ENCODE measurements at places on chromosomes 4 and X. TPM values are rescaled to one million over a fixed set of nuclear protein-coding genes. Genes with fewer than 3 reads are reported as not detected.

- H3K27ac ChIP-seq, result no peak overlapping the region
- no peak overlapping the region for H3K4me3 ChIP-seq
- H3K36me3 ChIP-seq, result no peaks in the 10 kb centered on the region
Measured at GRCh38 chr4:103493450-103494159, 226.2 kb downstream of the TACR3 start.

DNA sequence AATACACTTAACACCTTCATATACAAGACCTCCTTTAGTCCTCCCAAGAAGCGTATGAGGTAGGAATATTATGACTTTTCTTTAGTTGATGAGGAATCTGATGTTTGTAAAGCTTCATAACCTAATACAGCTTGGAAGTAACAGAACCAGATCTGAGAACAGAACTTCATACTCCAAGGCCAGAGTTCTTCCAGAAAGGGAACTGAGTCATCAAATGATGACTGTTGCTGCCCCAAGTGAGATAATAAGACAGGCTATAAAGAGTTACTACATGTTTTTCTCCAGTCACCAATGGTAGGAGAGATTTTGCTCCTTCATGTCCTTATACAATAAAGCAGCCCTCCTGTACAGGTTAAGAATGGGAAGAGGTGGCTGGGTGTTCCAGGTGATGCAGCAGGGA lies 74.3 kb upstream of the ANXA3 start:
- no peak overlapping the region for H3K27ac ChIP-seq
- H3K27me3 ChIP-seq, result no peaks in the 10 kb centered on the region
- no peak for DNase-seq
- H3K36me3 ChIP-seq, result no peaks in the 10 kb centered on the region

DNA sequence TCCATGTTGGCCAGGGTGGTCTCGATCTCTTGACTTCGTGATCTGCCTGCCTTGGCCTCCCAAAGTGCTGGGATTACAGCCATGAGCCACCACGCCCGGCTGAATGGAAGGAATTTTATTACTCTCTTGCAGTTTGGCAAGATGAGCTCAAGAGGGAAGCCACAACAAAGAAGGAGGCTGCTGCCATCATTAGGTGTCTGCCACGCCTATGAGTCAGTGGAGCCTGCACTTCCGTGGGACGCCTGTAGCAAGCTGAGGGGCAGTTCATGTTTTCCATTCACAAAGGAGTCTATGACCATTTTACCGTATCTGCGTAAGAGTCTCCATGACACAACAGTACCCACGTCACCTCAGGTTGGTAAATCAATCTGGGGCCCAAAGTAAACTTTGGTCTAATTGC lies 51.2 kb upstream of the CHRNA9 start:
- H3K36me3 ChIP-seq, result no peaks in the 10 kb centered on the region
- H3K4me3 ChIP-seq, result no peak overlapping the region
- no peak overlapping the region for H3K27ac ChIP-seq
- H3K27me3 ChIP-seq, result no peaks in the 10 kb centered on the region

PLXNA3 gene
- 26.8 TPM for total RNA-seq

DNA sequence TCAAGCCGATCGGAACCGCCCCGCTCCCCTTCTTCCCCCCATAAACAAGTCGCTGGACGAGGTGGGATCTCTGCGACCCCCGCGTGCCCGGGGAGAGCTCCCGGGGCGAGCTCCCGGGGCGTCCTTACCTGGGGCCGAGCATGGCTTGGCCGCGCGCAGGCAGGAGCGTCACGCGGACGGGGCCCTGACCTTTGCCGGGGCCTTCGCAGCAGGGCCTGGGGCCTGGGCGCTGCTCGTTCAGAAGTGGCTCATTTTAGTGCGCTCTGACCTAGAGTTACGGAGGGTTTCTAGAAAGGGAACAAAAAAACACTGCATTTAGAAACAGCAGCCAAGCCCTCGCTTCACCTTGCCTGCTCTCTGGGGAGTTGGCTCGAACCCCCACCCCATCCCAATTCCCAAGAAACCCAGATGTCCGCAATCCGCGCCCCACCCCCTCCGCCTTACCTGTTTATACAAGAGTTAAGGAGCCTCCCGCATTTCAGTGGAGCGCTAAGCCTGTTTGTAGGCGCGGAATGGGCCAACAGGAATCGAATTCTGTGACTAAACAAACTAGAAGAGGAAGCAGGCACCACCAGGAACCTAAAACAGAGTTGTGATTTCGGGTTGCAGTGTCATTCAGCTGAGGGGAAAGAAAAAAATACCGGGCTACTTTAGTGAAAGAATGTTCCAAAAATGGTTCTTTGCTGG lies 814 bp upstream of the RBM47 start:
- no peaks in the 10 kb centered on the region for H3K27me3 ChIP-seq
- H3K27ac ChIP-seq, result peak overlapping the region; percentile 92
- peaks cover 8% of the 10 kb centered on the region for H3K4me1 ChIP-seq
- peak; percentile 68 for DNase-seq
- peak overlapping the region; percentile 94 for H3K4me3 ChIP-seq
- no peaks in the 10 kb centered on the region for H3K36me3 ChIP-seq

- H3K27me3 ChIP-seq, result no peaks in the 10 kb centered on the region
- no peak overlapping the region for H3K27ac ChIP-seq
- no peaks in the 10 kb centered on the region for H3K4me1 ChIP-seq
- no peak for DNase-seq
- H3K36me3 ChIP-seq, result no peaks in the 10 kb centered on the region
Measured at GRCh38 chrX:10470009-10470408, 150.4 kb downstream of the MID1 start.
